Stimulated activated CD4-positive, alpha-beta T cell treated with anti-CD3 and anti-CD28 coated beads, Interleukin-1b, Interleukin-23, amount 100 ng/mL, for 1 hour (primary cell): ENCODE measurements at places on chromosomes 12 and 14.

DNA sequence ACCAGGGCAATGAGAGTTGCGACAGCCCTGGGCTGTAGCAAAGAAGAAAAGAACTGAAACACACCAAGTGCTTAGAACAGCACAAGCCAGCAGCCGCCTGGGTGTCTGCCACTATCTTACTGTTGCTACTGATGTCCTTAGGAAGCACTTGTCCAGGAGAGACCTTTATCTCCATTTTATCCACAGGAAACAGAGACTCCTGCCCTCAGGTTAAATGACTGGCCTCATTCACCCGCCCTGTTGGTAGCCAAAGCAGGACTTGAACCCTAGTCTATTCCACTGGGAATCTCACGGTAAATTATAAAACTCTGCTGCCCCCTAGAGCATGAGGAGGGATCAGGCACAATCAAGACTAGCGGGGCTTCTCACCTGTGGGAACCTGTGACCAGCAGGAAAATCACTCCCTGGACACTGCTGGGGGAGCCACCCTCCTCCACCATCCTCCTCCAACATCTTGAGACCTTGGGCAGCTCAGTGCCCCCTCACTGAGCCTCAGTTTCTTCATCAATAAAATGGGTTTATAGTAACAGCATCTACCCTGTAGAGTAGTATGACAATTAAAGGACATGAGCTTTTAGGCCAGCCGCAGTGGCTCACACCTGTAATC is 20.5 kb upstream of the TESC start:
- DNase-seq: no peak

GRCh38 chr14:76829650-76830421 is 3.6 kb downstream of the LRRC74A start:
- DNase-seq: no peak

DNA sequence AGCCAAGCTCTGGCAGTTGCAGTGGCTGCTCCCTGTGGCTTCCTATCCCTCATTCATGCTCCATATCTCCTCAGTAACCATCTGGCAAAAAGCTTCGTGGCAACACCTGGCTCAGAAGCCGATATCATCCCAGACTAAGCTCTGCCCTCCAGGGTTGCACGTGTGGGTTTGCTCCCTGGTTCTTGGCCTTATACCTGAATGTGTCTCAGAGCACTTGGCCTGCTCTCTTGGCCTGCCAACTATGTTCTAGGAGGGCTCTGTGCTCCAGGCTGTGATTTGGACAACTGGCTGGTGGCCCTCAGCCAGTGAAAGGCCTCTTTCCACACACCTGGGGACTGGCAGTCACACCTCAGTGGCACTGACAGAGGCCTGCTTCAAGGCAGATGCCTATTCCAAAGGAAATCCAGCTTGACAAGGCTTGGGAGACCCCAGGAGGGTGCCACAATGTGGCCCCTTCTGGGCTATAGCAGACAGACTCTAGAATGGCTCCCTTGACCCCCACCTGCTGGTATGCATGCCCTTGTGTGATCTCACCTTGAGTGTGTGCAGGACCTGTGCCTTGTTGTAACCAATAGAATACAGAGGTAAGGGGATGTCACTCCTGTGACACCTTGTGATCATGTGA is 10.5 kb downstream of the PLD4 start:
- no peak for DNase-seq

DNA sequence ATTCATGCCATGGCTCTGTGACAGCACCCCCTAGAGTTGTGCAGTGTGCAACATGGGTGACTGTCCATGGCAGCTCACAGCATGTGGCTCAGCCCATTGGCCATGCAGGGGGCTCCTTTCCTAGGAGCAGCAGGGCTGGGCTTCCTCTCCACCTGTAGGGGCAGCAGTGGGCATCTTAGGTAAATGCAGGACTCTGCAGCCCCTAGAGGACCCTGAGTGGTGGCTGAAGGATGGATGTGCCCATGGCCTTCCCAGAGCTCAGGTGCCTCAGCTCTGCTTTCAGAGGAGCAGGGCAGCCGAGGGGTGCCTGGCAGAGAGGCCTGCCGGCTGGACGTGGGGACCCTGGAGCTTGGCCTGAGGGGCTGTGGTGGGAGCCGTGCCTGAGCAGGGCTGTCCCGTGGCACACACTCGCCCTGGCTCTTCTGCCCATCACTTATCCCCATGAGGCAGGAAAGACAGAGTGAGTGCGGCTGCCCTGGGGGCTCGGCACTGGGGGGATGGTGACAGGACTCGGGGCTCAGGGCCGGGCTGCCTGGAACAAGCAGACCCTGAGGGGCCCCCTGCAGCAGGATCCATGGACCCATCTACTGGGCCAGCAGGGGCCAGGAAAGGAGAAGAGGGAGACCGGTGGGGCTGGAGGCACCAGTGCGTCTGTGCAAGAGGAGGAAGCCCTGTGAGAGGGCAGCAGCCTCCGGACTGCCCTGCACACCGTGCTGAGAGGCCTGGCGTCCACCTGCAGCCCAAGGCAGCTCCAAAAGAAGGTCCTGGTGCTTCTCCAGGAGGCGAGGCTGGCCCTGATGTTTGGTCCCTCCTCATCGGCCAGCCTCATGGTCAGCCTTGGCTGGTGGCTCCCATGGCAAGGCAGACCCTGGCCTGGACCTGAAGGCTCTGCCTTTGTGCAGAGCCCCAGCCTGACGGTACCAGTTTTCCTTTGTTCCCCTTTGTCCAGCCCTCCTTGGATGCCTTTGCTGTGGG is 7.6 kb downstream of the ADSS1 start:
- no peak for DNase-seq

DNA sequence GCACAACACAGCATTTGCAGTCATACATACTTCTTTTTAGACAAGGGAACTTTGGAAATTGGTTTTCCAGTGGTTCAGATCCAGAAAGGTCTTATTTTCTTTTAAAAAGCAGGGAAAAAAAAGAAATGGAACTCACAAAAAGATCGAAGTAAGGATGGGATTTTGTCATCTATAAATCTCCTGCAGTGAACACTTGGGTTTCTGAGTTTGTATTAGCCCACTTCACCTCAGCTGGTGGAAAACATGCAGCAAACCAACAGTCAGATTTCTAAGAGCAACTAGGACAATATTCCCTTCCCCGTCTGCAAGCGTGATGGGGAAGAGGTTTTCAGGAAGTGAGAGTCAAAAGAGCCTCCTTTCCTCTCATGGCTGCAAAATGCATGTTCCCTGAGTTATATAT is 4.6 kb downstream of the MYF5 start:
- no peak for DNase-seq

GRCh38 chr14:32006263-32007110 is 70.6 kb upstream of the ARHGAP5 start:
- no peak for DNase-seq

DNA sequence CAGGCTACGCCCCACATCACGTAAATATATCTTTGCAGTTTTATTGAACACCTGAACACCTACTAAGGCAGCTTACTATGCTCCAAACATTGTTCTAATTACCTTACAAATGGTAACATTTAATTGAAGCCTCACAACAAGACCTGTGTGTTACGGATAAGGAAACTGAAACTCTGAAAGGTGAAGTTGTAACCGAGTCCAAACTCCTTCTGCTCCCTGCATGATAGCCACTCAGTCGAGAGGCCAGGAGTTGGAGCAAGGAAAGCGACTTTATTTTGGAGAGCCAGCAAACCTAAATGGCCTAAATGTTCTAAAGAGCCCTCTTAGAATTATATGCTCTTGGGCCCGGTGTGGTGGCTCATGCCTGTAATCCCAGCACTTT is 12.6 kb upstream of the TRPV4 start:
- no peak for DNase-seq

GRCh38 chr12:107514887-107515445 is 170.6 kb upstream of the PWP1 start:
- DNase-seq: no peak

GRCh38 chr12:95646781-95647190 is 95.5 kb upstream of the USP44 start:
- no peak for DNase-seq

DNA sequence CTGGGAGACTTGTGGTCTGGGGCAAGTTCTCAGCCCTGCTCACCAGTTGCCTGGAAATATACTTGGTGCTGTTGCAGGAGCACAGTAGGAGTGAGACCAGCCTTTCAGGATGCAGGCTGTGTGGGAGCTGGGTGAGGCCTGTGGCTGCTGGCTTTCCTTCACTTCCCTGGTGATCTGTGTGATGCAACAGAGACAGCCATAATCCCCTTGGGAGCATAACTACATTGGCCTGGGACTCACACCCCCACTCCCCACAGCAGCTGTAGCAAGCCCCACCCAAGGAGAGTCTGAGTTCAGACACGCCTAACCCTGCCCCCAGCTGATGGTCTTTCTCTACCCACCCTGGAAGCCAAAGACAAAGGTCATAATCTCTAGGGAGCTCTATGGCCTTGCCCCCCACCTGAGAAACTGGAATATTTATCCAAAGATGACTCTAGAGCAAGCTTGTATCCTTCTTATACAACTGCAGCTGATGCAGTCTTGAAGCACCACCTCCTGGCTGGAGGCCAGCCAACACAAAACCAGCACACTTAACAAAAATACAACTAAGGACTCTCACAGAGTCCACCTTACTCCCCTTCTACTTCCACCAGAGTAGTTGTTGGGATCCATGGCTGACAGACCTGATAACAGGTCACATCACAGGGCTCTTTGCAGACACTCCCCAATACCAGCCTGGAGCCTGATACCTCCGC is 190.4 kb upstream of the CPNE8 start:
- DNase-seq: no peak

DNA sequence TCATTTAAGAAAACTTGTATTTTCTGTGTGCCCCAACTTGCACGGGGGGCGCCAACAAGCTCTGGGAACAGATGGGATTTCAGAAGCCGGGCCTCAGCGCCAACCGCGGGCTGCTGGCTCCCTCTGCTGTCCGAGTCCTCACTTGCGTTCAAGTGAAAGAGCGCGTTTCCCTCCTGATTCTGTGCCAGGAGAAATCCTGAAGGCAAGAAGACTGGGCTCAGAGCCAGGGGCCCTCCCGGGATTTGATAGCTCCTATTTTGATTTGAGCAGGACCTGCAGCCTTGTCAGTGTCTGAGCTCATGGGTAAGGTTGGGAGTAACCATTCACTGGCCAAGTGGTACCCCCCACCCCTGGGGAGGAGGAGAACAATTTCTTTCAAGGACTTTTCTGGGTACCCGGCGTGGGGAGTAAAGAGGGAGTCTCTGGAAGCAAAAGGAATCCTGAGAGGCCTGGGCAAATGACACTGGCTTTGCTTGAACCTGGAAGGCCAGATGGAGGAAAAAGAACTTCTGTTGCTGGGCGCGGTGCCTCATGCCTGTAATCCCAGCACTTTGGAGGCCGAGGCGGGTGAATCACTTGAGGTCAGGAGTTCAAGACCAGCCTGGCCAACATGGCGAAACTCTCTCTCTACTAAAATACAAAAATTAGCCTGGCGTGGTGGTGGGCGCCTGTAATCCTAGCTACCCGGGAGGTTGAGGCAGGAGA is 179.0 kb upstream of the RGS6 start:
- DNase-seq: peak; percentile 50

DNA sequence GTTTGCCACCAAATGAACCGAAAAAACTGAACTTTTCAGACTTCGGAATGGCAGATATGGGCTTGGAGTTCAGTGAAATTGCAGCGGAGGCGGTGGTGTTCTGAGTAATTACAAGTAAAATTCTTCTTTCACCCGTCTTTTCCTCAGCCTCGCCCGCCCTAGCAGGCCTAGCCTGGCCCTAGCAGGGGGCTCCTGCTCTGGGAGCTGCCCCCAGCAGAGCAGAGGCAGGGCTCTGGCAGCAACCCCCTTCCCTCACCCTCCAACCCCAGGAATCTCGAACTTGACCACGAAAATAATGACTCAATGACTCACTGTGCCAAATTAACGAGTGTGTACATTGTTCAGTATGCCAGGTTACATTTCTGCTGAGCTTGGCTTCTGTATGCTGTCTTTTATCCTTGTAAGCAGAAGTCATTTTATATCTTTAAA is 1.1 kb downstream of the PAPLN start:
- no peak for DNase-seq

DNA sequence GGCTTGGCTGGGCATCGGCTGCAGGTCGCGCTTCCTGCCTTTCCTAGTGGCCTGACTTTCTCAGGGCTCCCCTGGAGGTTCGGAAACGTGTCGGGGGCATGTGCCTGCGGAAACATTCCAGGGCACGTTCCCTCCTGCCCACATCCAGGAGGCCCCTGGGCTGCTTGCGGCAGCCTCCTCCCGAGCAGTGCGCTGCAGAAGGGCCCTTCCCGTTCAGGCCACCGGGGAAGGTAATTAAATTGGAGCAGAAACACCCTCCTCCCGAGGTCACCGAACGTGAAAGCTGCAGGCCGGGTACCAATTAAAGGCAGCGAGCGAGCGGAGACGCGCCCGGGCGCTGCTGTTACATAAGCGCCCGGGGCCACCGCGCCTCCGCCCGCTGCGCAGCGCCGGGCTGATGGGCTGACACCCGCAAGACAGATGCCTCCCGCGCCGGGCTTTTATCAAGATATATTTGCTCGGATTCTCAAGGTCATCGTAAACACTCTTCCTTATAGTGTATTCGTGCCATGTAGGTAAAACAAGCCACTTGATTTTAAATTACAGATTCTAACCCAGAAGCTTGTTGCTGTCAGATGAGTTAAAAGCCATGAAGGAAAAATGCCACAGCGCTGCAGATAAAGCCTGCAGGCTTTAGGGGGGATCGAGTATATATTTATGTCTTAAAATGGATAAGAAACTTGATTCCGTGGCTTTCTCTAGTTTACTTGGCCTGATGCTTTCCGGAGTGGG is 31.4 kb downstream of the SSPN start:
- no peak for DNase-seq

- no peak for DNase-seq
Observed at GRCh38 chr14:55133416-55133815, 4.4 kb downstream of the LGALS3 start.

- DNase-seq: no peak
Observed at GRCh38 chr12:24111616-24112015, 162.1 kb upstream of the SOX5 start.

DNA sequence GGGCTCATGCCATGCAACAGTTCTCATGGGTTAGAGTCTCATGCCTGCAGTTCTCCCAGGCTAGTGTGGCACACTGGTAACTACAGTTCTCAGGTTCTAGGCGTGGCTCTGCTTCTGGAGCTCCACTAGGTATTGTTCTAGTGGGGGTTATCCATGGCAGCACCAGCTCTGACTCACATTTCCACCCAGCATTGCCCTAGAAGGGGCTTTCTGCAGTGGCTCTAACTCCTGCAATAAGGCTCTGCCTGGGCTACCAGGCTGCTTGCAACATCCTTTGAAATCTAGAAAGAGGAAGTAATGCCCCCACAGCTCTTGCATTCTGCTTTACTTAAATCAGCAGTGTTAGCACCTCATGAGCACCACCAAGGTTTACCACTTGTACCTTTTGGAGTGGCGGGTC is 220.3 kb upstream of the ARID2 start:
- DNase-seq: no peak

DNA sequence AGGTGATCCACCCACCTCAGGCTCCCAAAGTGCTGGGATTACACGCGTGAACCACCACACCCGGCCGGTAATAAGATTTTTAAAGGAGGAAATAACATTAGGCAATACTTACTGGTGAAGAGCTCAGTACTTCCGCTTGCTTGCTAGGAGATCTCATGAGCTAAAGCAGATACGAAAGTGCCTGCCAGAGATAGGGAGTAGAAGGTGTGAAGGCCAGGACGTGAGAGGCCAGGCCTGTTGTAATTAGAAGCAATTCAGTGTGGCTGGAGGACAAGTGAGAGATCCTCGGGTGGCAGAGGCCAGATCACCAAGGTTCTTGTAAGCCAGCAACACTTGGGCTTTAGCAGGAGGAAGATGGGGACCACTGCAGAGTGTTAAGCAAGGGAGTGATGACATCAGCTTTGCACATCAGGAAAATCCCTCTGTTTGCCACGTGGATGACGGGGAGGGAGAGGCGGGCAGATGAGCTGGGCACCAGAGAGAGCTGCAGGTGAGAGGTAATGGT is 7.6 kb downstream of the TECPR2 start:
- no peak for DNase-seq

- DNase-seq: no peak
Observed at GRCh38 chr14:74324931-74325361, 22.2 kb upstream of the ABCD4 start.
